ENCODE measurements at places on chromosomes 13 and 19. TPM values are rescaled to one million over a fixed set of nuclear protein-coding genes. Genes with fewer than 3 reads are reported as not detected.
A peak's percentile ranks its signal among the peaks of the same experiment; 100 is the strongest.

DNA sequence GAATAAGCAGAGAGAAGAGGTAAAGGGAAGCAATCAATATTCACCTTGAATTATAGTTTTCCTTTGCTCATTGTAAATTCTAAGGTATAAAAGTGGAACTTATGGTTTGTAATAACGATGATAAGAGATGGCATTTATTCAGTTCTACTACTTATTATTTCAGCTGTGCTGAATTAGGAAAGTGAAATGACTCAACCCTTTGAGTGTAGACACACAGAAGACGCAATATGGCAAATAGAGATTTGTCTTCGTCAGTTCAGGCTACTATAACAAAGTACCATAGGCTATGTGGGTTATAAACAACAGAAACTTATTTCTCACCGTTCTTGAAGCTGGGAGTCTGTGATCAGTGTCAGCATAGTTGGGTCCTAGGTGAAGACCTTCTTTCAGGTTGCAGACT lies 713.0 kb upstream of the PCDH9 start:
- DNase-seq, result no peak
- H3K4me3 ChIP-seq, result no peak overlapping the region
- H3K36me3 ChIP-seq, result no peaks in the 10 kb centered on the region
- no peak overlapping the region for H3K27ac ChIP-seq
- no peaks in the 10 kb centered on the region for H3K27me3 ChIP-seq

- H3K36me3 ChIP-seq, result no peaks in the 10 kb centered on the region
- DNase-seq, result peak; percentile 94
- H3K4me3 ChIP-seq, result no peak overlapping the region
- H3K27me3 ChIP-seq, result no peaks in the 10 kb centered on the region
Measured at GRCh38 chr19:35436477-35437405, 11.3 kb upstream of the FFAR2 start.

- no peak overlapping the region for H3K27ac ChIP-seq
- H3K4me3 ChIP-seq, result no peak overlapping the region
- no peak for DNase-seq
- no peaks in the 10 kb centered on the region for H3K36me3 ChIP-seq
Measured at GRCh38 chr13:29993716-29994488, 143.5 kb upstream of the UBL3 start.

GRCh38 chr13:73440296-73440895 lies 381.6 kb downstream of the KLF5 start:
- no peaks in the 10 kb centered on the region for H3K36me3 ChIP-seq
- DNase-seq, result no peak
- H3K27ac ChIP-seq, result no peak overlapping the region

GRCh38 chr13:30178976-30179375 lies 128.4 kb downstream of the KATNAL1 start:
- no peak for DNase-seq
- H3K36me3 ChIP-seq, result no peaks in the 10 kb centered on the region

DNA sequence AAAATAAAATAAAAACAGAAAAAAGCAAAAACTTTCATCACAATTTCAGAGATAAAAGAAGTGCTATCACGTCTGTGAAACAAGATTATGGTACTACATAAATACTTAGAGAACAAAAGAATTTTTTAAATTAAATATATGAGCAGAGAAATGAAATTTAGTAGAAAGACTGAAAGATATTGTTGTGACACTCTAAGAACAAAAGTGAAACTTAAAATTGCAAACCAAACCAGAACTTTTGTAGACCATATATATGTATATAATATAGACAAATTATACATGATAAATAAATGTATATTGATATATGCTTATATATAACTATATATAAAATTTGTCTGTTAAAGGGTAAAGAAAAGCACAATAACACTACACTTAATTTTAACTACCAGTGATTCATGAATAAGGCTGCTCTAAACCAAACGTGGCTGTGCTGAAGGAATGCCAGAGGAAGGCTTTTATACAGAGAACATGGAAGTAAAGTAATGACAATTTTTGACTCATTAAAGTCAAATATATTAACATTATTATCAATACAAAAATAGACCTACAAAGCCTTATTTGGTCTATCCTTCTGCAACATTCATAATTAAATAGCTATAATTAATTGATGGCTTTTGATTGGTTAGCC lies 1516.7 kb upstream of the PCDH20 start:
- no peak overlapping the region for H3K27ac ChIP-seq
- DNase-seq, result no peak
- no peaks in the 10 kb centered on the region for H3K36me3 ChIP-seq
- no peaks in the 10 kb centered on the region for H3K27me3 ChIP-seq

GRCh38 chr19:17944301-17944700 lies 11.5 kb downstream of the CCDC124 start:
- H3K4me1 ChIP-seq, result no peaks in the 10 kb centered on the region
- no peak for DNase-seq
- no peak overlapping the region for H3K4me3 ChIP-seq
- H3K27me3 ChIP-seq, result no peaks in the 10 kb centered on the region

DNA sequence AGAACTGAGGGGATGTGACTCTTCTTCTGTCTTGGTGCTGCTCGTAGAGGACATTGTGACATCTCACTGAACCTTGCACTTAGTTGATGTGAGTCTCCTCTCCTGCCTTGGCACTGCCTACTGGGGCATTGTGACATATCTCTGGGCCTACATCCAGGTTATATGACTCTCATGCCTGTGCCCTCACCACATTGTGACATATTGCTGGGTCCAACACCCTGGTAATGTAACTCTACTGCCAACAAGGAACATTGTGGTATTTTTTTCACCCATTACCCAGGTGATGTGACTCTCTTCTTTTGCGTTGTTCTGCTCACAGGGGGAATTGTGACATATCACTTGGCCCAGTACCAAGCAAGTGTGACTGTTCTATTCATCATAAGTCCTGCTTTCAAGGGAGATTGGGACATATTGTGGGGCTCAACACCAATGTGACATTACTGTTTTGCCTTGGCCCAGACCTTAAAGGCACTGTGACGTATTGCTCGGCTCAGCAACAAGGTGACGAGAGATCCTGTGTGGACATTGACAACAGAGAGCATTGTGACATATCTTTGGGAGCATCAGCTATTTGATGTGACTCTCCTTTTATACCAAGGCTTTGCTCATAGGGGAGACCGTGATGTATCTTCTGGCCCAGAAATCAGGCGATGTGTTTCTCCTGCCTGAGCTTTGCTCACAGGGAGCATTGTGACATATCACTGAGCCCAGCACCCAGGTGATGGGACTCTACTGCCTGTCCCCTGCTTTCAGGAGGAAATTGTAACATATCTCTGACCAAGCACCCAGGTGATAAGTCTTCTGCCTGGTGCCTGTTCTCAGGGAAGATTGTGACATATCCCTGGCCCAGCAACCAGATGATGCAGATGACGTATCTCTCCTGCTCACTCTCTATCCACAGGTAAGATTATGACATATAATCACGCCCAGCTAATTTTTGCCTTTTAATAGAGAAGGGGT lies 12.2 kb upstream of the ZNF429 start:
- H3K36me3 ChIP-seq, result no peaks in the 10 kb centered on the region
- H3K4me1 ChIP-seq, result no peaks in the 10 kb centered on the region
- H3K4me3 ChIP-seq, result no peak overlapping the region
- H3K27ac ChIP-seq, result no peak overlapping the region
- DNase-seq, result no peak
- H3K27me3 ChIP-seq, result no peaks in the 10 kb centered on the region

DNA sequence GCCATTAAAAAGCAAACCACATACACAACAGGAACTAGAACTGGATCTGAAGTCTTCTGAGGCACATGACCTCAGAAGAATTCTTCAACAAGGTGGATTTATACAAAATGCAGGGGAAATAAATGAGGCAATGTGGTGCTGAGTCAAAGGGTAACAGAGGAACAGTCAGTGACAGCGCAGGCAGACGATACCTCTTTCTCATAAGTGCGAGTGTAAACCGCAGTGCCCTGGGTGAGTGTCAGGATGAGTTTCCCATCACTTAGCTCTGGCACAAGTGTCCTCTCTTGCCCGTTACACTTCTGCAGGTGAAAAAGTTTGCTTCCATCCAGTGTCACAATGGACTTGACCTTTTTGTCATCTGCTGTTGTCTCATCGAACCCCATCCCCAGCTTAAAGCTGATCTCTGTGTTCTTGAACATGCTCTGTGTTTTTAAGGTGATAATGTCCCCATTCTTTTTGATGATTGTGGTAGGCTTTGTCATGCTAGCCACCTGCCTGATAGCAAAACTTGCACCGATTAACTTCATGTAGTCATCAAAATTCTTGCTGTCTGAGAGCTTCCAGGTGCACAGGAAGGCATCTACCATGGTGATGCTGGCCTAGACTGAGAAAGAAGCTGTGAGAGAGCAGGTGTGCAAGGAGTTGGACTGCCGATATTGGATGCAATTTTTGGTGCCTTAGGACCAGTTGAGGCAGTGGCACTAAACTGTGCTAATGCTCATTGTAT lies 97.3 kb downstream of the AKAP11 start:
- no peak overlapping the region for H3K27ac ChIP-seq
- no peak overlapping the region for H3K4me3 ChIP-seq
- no peaks in the 10 kb centered on the region for H3K36me3 ChIP-seq
- DNase-seq, result no peak

DNA sequence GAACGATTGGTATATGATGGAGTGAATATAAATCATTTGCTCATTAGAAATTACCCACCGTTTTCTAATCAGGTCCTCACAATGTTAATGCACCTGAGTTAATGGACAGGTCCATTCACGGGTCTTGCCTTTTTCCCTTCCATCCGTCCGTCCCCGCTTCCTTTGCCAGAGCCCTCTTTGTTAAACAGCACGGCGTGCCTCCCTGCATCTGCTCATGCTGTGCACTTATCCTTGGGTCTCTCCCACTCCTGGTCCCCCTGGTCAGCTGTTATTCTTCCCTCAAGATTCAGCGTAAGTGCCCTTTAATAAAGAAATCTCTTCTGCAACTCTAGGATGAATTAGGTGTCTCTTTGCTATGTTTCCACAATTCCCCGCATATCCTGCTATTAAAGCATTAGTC lies 324.5 kb downstream of the DNAJC15 start:
- peaks cover 1% of the 10 kb centered on the region for H3K4me1 ChIP-seq
- H3K27ac ChIP-seq, result no peak overlapping the region
- no peaks in the 10 kb centered on the region for H3K36me3 ChIP-seq
- no peak for DNase-seq

- no peak overlapping the region for H3K27ac ChIP-seq
- no peaks in the 10 kb centered on the region for H3K4me1 ChIP-seq
- H3K4me3 ChIP-seq, result no peak overlapping the region
Measured at GRCh38 chr19:13212759-13213330, 62.6 kb downstream of the IER2 start.

DNA sequence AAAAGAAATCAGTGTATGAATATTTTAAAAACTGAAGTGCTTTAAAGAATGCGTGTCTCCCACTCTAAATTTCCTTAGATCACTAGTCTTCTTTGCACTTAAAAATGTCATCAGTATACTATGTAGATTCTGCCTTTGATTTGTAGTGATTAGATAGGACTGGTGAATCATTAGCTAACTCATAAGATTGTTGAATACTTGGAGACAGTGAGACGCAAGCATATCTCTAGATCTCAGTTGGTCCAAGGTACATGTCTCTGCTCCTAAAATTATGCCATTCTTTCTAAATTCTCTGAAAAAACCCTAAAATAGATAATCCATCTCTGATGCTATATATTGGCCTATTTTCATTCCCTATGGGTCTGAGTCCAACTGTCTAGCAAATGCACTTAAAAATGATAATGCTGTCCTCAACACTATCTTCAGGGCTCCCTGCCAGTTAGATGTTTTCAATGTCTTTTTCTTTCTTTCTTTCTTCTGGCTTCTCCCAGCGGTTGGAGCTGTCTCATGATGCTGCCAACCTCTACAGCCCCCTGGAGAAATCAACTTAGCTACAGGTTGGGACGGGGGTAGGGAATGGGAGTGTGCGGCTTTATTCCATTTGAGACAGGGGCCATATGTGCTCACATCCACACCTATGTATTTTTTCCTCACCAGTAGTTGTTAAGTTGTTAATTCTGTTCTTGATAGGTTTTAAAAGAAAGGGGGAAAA lies 301.0 kb downstream of the NDFIP2 start:
- H3K27ac ChIP-seq, result no peak overlapping the region
- no peaks in the 10 kb centered on the region for H3K27me3 ChIP-seq
- H3K36me3 ChIP-seq, result no peaks in the 10 kb centered on the region
- H3K4me3 ChIP-seq, result no peak overlapping the region
- H3K4me1 ChIP-seq, result peaks cover 10% of the 10 kb centered on the region

GRCh38 chr13:46668931-46669525 lies 116.1 kb downstream of the LRCH1 start:
- no peak overlapping the region for H3K4me3 ChIP-seq
- DNase-seq, result peak; percentile 69
- peak overlapping the region; percentile 45 for H3K27ac ChIP-seq

DNA sequence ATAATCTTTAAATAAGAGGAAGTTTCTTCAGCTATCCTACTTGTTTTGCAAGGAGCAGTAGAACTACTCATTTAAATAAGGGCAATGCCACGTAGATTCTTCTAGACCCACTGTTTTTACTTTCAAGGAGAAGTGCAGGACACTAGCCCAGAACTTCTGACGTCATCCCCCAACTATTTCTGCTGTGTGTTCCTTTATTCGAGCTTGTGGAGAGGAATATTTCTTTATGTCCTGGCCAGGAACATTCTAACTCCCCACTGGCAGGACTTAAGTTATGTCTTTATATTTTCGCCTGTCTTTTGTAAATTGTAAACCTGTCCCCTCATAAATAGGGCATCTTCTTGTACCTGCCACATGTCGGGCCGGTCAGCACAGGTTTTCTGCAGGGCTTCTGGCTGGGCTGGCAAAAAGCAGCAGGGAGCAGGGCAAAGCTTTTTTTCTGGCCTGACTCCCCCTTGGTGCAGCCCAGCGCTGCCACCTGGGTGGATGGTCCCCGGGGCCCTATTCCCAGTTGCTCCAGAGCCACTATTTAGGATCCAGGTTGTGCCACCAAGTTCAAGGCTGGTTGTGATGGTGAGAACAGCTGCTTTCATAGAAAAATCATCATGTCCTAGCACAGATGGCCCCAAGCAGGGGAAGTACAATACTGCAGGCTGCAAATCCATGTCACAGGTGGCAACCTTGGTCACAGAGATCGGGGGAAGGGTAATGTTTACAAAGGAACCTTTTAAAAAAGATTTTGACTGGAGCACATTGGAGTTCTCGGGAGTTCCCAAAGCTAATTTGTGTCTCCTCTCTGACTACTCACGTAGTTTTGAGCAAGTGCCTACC lies 1.8 kb downstream of the MBNL2 start:
- peak overlapping the region; percentile 96 for H3K27ac ChIP-seq
- no peaks in the 10 kb centered on the region for H3K27me3 ChIP-seq
- peak overlapping the region; percentile 51 for H3K4me3 ChIP-seq
- no peaks in the 10 kb centered on the region for H3K36me3 ChIP-seq

KLK11 gene
- total RNA-seq, result 38.6 TPM

NECTIN2 gene
- total RNA-seq, result 90.4 TPM

TOMM40 gene
- total RNA-seq, result 76.8 TPM

VSIG10L gene
- 3.1 TPM for total RNA-seq

PDE4C gene
- 3.6 TPM for total RNA-seq

ZNF20 gene
- total RNA-seq, result 15.0 TPM

SGCG gene
- 5.5 TPM for total RNA-seq

LRRC63 gene
- 0.83 TPM for total RNA-seq

CASP14 gene
- total RNA-seq, result not detected

BLVRB gene
- 190 TPM for total RNA-seq

ATCAY gene
- total RNA-seq, result 0.09 TPM

SHANK1 gene
- total RNA-seq, result 0.15 TPM

MEIS3 gene
- total RNA-seq, result 10.2 TPM

CDC16 gene
- 51.7 TPM for total RNA-seq
